ENCODE measurements at places on chromosomes 3 and 15.

DNA sequence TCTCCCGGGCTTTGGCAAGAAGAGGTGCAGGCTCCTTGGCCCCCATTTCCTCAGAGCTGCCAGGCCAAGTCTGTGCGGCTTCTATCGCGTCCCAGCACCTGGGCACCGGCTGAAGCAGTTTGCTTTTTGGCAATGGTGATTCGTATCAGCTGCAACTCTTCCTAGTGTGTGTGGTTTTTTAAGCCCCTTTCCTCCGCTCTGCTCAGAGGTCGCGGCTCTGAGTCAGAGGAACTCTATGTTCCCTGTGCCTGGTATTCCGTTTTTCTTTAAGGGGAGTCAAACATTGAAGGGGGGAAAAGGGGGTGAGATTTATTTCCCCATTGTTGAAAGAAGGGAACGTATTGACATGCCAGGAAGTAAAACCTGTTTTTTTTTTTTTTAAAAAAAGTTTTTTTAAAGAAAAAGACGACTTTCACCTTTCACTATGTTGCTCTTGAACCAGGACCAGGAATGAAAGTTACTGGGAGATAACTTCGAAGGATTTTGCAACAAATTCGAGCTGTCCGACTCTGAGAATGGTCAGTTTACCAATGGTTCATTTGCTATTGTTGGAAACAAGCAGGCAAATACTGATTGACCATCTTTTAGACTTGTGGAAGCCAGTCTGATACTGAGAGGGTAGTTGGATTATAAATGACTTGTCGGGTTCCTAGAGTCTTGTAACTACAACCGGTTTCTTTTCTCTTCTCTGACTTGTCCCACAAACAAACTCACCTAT, 1.1 kb downstream of the ARMC8 start:
- peak; percentile 76 for DNase-seq

- no peak for DNase-seq
These were observed 12.5 kb upstream of the CAMKV start for GRCh38 chr3:49882166-49882565.

DNA sequence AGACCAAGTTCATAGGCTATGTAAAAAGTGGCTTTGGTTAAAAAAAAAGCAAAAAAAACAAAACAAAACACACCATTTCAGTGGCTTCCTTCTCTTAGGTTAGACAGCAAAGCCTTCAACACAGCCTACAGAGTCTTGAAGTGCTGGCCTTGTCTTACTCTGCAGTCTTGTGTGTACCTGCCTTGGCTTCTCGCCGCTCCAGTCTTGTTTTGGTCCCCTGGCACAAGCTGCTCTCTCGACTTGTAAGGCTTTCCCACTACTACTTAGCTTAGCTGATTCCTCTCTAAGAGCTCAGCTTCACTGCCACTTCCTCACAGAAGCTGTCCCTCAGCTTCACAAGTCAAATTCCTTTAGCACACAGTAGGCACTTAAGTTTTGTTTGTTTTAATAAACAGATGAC, 63.0 kb downstream of the ST3GAL6 start:
- no peak for DNase-seq

- peak; percentile 30 for DNase-seq
These were observed 90.4 kb downstream of the FOXP1 start for GRCh38 chr3:71492974-71493771.

DNA sequence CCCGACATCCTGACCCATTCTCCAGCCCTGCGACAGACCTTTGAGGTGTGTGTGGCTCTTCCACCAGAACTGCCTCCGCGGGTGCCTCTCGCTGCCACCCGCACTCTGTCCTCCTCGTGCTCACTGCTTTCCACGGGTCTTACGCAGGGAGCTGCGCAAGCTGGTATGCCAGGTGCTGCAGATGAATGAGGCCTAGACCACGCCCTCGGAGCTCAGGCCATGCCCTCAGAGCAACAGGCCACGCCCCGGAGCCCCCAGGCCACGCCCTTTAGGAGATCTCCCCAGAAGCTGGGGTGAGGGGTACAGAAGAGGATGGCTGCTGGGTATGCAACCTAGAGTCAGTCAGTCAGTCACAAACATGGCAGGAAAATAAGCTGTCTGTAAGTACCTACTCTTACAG, 300.3 kb downstream of the GABRG3 start:
- DNase-seq = no peak

DNA sequence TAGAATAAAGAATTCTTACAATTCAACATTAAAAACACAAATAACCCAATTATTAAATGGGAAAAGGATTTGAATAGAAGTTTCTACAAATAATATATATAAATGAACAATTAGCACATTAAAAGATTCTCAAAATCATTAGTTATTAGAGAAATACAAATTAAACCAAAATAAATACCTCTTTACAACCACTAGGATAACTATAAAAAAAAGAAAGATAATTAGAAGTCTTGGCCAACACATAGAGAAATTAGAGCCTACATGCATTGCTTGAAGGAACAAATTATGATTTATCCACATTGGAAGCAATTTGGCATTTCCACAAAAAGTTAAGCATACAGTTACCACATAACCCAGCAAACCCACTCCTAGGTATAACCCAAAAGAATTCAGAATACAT, 502.3 kb upstream of the UBE2E2 start:
- no peak for DNase-seq

DNA sequence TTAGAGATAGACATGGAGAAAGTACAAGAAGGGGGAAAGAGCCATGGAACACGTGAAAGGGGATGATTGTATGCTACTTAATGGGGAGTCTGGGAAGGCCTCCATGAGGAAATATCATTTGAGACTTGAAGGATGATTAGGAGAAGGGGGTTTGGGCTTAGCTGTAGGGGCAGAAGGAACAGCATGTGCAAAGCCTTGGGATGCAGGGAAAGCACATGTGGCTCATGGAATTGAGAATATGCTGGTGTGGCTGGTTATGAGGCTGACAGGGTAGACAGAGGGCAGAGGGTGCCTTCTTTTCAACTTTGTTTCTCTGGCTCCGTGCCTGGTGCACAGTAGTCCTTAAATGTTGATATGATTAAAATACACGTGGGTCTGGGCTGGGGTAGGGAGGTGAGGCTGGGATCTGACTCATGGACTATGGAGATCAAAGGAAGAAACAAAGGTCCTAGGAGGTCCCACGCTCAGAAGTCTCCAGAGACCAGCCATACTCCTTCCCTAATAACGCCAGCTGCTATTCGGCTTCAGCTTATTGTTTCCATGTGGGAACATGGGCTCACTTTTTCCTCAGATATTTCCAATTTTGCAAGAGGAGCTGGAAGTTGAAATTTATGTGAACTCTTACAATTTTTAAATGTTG, 1.1 kb downstream of the GTF2E1 start:
- no peak for DNase-seq

GRCh38 chr3:179701176-179701827, 48.5 kb downstream of the USP13 start:
- DNase-seq = no peak
